ENCODE measurements at places on chromosomes 13 and 19. TPM values are rescaled to one million over a fixed set of nuclear protein-coding genes. Genes with fewer than 3 reads are reported as not detected.

Gene ATP4A
- total RNA-seq: 0.59 TPM

Gene ZNF888
- 9.8 TPM for total RNA-seq

DNA sequence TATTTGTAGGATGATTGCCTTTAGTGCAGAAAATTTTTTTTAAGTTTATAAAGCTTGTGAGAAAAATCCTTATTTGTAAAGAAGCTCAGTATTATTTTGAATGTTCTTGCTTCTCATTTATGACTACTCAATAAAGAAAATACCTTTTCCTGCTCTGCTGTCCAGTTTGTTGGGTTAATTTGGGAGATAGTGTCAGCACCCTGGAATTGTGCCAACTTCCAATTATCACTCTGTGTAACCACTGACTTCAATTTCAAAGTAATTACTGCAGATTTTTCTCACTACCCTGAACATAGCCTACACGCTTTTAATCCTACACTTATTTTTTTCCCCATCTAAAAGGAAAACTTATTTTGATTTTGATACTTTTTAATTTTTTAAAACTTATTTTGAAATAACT lies 93.1 kb downstream of the GGACT start:
- no peak overlapping the region for H3K27ac ChIP-seq
- peaks cover 46% of the 10 kb centered on the region for H3K4me1 ChIP-seq
- no peaks in the 10 kb centered on the region for H3K27me3 ChIP-seq
- H3K4me3 ChIP-seq: no peak overlapping the region
- no peak for DNase-seq

DNA sequence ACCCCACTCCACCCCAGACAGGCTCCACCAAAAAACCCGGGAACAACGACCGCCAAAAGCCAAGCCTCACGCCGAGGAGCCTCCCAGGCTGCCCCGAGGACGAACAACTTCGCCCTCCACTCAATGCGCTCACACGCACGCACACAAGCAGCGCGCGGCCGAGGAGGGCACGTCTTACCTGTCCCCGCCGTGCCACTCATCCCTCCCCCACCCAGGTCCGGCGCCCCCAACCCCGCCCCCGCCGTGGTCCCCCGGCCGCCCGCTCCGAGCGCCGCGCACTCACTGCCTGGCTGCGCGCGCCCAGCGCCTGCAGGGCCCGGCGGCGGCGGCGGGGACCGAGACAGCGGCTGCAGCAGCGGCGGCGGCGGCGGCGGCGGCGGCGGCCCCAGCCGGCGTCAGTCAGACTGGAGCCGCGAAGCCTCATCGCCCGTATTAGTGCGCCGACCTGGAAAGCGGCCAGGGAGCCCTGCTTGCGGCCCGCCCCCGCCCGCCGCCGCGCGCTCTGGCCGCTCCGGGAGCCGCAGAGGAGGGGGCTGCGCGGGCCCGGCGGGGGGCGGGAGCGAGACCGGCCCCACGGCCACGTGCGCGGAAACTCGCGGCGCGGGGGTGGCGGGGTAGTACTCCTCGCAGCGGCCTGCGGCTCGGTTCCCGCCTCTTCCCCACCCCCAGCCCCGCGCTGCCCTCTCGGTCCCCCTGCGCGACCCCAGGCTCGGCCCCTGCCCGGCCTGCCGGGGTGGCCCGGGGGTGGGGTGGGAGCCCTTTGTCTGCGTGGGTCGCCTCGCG lies at the start of gene SMAD9:
TSS of gene SMAD9 (minus strand) at position 406 of the 783 bp plus-strand sequence. CDS start 40,549 bp downstream, outside the sequence.
- H3K27ac ChIP-seq: no peak within 1 kb of the TSS
- H3K27me3 ChIP-seq: peaks cover 54% of the 10 kb centered on the region
- DNase-seq: peak; percentile 62
- H3K36me3 ChIP-seq: no peaks in the 10 kb centered on the region

DNA sequence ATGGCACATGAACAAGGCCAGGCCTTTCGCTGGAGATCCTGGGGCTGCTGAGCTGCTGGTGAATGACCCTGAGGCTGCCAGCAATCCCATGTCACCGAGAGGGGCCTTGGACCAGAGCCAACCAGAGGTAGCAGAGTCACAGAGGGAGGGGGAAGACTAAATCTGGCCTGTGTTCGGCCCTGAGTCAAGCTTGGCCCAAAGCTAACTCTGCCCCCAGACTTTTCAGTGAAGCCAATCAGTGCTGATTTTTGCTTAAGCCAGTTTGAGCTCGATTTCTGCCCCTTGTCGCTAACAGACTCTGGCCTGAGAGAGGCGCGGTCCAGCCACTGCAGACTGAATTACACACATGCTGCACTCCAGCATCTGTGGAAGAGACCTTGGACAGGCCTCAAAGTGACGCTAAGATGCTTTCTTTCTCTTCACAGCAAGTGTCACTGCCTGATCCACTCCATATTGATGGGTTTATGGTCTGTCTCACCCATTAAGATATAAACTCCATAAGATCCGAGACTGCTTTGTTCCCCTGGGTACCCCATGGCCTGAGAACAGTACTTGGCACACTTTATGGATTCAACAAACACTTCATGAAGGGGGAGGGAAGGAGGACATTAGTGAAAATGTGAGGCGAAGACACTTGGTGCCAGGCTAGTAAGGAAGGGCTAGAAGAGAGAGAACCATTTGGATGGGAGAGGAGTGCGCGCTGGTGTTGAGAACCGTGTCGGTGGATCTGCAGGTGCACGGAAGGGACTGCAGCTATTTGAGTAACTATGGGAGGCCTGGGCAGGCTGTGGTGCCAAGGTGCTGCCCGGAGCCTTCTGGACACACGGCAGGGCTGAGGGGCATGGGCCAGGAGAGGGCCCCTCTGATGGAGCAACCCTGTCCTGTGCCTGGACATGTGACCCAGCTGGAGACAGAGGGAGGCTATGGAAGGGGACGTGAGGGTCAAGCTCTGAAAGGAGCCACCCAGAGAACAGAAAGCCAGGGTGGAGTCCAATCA lies 17.6 kb downstream of the RANBP3 start:
- no peak for DNase-seq
- no peak overlapping the region for H3K4me3 ChIP-seq
- no peaks in the 10 kb centered on the region for H3K27me3 ChIP-seq
- peak overlapping the region; percentile 88 for H3K27ac ChIP-seq
- H3K4me1 ChIP-seq: peaks cover 77% of the 10 kb centered on the region

DNA sequence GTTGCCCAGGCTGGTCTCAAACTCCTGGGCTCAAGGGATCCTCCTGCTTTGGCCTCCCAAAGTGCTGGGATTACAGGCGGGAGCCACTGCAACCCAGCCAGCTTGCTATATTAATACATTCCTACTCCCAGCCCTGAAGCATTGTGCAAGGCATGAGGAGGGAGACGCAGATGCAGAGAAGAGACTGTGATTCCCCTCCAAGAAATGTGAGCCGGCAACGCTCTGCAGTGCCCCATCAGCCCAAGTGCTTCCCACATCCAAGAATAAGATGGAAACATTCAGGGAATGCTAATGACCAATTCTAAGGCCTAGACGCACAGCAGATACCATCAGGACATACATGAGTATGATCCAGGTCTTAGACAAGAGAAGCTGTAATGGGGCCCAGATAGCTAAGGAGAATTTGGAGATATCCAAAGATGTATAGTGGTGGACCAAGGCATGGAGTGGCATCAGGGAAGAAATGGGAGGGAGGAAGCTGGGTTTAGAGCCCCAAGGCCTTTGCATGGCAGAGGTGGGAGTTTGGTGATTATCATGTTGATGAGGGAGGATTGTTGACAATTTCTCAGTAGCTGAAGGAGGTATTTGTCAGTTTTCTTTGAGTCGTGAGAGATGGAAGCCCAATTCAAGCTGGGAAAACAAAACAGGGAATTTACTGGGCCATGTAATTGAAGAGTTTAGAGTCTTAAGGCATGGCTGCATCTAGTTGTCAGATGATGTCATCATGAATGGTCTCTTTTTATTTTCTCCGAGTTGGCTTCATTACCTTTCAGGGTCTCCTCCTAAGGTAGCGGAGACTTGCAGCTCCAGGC lies 2.9 kb downstream of the PPM1N start:
- H3K36me3 ChIP-seq: no peaks in the 10 kb centered on the region
- peak overlapping the region; percentile 48 for H3K4me3 ChIP-seq
- peaks cover 28% of the 10 kb centered on the region for H3K27me3 ChIP-seq
- peaks cover 47% of the 10 kb centered on the region for H3K4me1 ChIP-seq
- DNase-seq: no peak

DNA sequence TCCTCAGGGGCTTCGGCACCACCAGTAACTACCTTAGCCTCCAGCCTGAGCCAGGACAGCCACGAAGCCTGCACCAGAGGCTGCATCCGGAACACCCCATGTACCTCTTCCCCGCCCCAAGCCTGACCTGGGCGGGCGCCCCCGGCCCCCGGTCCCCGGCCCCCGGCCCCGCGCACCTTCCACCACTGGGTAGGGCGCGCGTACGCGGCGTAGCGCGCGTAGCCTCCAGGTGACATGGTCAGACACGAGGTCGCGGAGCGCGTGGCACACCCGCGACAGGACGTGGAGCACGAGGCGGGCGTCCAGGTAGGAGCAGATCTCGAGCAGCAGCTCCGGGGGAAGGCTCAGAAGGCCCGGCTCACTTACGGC lies 450 bp downstream of the FBXW9 start:
- H3K4me1 ChIP-seq: peaks cover 3% of the 10 kb centered on the region
- H3K4me3 ChIP-seq: peak overlapping the region; percentile 90
- H3K27ac ChIP-seq: no peak overlapping the region
- H3K36me3 ChIP-seq: peaks cover 12% of the 10 kb centered on the region
- H3K27me3 ChIP-seq: no peaks in the 10 kb centered on the region

DNA sequence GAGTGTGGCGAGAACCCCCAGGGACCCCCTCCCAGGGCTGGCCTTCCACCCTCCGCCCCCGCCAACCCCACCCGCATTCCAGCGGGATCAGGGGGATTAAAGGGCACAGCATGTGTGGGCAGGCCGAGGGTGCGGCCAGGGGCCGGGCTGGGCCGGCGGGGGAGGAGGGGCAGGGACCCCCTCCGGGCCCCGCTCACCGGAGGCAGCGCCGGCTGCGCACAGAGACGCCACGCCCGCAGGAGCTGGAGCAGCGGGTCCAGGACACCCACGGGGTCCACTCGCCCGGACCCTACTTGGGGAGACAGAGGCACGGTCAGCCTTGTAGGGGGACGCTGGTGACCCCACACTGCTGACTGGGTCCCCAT lies 2.4 kb downstream of the ADAMTSL5 start:
- no peak for DNase-seq
- H3K36me3 ChIP-seq: no peaks in the 10 kb centered on the region
- H3K4me3 ChIP-seq: no peak overlapping the region
- H3K4me1 ChIP-seq: no peaks in the 10 kb centered on the region
- H3K27ac ChIP-seq: no peak overlapping the region

- peak overlapping the region; percentile 63 for H3K27ac ChIP-seq
- peaks cover 5% of the 10 kb centered on the region for H3K36me3 ChIP-seq
- peaks cover 43% of the 10 kb centered on the region for H3K4me1 ChIP-seq
- H3K4me3 ChIP-seq: no peak overlapping the region
These were observed 16.9 kb downstream of the UBAC2 start for GRCh38 chr13:99217461-99218110.

DNA sequence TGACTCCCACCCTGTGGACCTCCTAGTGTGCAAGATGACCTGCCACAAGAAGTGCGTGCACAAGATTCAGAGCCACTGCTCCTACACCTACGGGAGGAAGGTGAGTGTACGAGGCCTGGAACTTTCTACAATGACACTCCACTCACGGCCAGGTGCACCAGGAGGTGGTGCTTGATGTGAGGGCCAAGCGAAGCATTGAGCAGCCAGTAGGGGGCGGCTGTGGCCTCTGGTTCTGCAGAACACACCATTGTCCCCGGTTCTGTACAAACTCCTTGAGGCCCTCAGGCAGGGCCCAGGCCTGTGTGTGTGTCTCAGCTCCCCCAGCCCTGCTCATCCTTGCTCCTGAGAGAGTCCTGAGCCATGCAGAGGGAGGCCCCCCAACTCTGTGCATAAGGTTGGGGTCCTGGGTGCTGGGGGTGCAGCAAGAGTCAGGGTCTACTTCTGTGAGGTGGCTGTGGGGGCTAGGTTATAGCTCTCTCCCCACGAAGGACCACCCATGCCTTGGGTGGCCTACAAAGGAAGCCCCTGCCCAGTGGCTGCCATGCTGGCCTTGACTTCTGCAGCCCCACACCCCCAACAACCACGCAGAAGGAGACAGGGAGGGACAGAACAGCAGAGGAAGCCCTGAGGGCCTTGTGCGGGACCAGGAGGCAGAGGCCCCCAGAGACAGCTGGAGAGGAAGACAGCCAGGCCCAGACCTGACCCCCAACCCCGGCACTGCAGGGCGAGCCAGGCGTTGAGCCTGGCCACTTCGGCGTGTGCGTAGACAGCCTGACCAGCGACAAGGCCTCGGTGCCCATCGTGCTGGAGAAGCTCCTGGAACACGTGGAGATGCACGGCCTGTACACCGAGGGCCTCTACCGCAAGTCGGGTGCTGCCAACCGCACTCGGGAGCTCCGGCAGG lies 9.7 kb upstream of the USE1 start:
- no peak overlapping the region for H3K4me3 ChIP-seq
- peaks cover 12% of the 10 kb centered on the region for H3K4me1 ChIP-seq
- peaks cover 44% of the 10 kb centered on the region for H3K36me3 ChIP-seq
- no peak overlapping the region for H3K27ac ChIP-seq
- DNase-seq: peak; percentile 84

DNA sequence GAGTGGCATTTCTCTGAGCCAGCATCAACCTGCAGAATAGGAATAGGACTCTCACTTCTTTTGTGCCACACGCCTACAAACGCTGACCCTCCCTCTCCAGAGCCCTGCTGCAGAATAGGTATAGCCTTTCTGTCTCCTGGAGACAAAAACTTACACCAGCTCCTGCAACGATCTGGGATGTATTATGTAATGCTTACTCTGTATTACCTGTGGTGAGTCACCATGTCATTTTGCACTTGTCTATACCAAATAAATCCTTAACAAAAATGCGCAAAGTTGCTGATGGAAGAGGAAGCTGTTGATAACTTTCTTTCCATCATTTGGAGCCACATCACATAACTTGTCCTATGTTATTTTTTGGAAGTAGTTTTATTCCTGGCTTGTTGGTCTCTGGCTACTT lies 155.8 kb upstream of the FNDC3A start:
- H3K4me1 ChIP-seq: 0 out of 2 replicates have a peak, but pooled peaks cover 2% of the 10 kb centered on the region
- no peak overlapping the region for H3K4me3 ChIP-seq
- DNase-seq: no peak
- no peaks in the 10 kb centered on the region for H3K36me3 ChIP-seq

DNA sequence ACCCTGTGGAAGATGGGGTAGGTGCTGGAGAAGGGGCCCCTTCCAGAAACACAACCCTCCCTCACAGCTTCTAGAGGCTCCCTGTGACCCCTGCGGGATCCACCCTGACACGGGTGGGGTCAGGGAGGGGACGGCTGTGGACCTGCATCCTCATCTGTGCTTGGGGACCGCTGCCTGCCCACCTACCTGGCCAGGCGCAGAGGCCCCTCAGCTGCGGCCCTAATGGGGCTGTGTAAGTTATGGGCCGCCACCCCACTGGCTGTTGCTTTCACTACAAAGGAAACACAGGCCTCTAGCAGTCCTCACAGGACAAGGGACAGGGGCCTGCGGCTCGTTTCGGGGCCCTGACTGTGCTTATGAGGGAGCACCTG lies 7.0 kb upstream of the CTXN1 start:
- no peak for DNase-seq
- H3K36me3 ChIP-seq: peaks cover 36% of the 10 kb centered on the region
- no peaks in the 10 kb centered on the region for H3K27me3 ChIP-seq
- H3K4me3 ChIP-seq: no peak overlapping the region
- no peaks in the 10 kb centered on the region for H3K4me1 ChIP-seq

GRCh38 chr19:50178859-50179537 lies 15.9 kb upstream of the IZUMO2 start:
- peaks cover 13% of the 10 kb centered on the region for H3K27me3 ChIP-seq
- no peaks in the 10 kb centered on the region for H3K4me1 ChIP-seq
- no peak overlapping the region for H3K27ac ChIP-seq
- DNase-seq: no peak
- no peaks in the 10 kb centered on the region for H3K36me3 ChIP-seq
- no peak overlapping the region for H3K4me3 ChIP-seq

Measured in WTC11 (cell line).